Stromal cell of bone marrow (primary cell): ENCODE measurements at places on chromosomes 2 and 18.

DNA sequence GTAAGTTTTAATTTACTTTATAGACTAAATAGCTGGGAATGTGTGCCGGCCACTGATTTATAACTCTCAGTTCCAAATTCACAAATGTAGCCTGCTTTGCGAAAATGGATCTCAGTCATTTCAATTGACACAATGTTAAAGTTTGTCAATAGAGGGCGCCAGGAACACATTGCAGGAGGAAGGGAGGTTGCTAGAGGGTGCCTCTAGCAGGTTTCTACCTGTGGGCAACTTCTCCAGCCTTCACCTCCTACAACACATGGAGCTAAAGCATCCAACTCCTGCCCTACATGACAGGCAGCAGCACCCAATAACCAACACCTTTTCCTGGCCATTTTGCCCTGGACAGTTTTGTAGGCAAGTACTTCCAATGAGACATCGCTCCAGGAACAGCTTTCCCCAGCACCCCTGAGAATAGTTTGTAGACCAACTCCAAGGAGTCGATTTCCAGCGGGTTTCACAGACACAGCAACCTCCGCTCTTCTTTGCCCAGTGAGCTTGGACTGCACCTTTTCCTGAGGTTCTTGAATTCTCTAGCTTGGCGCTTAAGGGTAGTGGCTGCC lies 784.8 kb upstream of the CDH2 start:
- DNase-seq = peak; percentile 14

GRCh38 chr18:39991696-39992265 lies 1963.3 kb upstream of the PIK3C3 start:
- DNase-seq = no peak

DNA sequence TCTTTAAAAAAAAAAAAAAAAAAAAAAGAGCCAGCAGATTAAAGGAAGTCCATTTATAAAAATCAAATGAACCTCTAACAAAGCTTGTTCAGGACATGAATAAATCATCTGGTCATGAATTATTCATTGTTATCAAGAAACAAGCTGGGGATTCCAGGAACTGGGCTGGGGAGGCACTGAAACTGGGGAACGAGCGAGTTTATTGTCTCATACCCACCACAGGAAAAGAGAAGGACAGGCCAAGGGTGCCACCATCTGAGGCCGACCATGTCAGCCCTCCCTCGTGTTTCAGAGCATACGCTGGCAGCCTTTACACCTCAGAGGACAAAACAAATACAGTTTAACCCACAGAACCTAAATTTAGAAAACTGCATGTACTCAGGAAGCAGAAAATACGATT lies 164.2 kb downstream of the VWC2L start:
- no peak for DNase-seq

GRCh38 chr2:98459496-98460175 lies 15.0 kb downstream of the INPP4A start:
- no peak for DNase-seq

- DNase-seq = no peak
These were observed 50.0 kb downstream of the TMEM163 start for GRCh38 chr2:134668821-134669220.

GRCh38 chr2:193336781-193337180 lies 1142.0 kb upstream of the TMEFF2 start:
- DNase-seq = no peak

GRCh38 chr2:203059567-203060240 lies 45.0 kb downstream of the NBEAL1 start:
- DNase-seq = no peak

DNA sequence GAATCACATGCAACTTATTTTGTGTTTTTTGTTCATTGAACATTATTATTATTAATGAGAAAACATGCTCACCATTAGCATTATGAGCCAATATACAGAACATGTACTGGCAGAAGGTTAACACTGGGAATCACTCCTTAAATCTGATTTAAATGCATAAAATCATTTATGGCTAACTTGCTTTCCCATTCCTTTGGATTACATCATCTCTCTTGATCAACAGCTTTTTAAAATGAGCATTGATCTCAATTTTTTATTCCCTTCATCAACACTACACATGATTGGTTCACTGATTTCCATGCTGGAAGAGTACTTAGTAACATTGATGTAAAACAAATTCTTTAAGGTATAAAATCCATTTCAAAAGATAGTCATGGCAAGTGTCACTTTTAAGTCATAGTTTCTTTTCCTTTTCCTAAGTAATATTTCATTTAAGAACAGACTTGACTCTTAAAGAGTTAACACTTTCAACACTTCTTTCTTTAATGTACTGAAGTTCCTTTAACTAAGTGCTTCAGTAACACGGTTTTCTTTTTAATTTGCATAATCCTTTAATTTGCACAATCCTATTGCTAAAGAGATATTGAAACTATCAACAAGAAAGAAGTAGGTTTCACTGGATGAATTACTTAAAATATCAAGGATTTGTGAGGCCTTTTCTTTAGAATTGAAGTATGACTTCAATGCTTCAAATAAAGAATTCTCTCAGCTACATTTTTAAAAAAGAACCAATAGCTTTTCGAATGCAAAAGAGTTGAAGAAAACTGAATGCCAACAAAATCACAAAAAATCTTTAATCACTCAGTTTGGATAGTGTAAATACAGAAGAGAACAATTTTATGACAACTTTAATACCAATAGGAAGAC lies 24.9 kb upstream of the BUB1 start:
- DNase-seq = no peak
